ENCODE measurements at places on chromosomes 7 and 10.

- DNase-seq, result no peak
Measured at GRCh38 chr10:122157451-122157850, 113.6 kb upstream of the BTBD16 start.

DNA sequence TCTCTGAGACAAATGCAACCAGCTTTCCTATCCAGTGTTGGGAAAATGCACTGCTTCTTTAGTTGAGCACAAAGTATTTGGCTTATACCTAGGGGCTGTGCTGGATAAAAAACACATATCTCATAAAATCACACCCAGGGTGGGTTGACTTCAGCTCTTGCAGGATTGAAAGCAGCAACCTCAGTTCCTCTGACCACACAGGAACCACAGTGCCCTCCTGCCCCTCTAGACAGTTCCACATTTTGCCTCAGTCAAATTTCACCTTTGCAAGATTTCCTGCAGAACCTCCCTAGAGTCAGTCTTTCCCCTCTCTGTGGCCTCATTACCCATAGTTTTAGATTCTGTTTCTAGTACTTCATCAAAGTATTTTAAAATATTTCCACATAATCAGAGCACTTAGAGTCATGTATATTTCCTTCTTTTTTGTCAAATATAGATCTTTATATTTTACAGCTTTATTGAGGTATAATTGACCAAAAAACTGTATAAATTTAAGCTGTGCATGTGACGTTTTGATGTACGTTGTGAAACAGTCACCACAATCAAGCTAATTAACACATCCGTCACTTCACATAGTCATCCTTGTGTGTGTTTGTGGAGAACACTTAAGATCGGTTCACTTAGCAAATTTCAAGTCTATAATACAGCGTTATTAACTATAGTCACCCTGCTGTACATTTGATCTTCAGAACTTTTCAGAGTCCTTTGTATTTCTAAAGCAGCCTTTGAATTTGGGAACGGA is 37.0 kb upstream of the EGR2 start:
- no peak for DNase-seq

- DNase-seq, result no peak
Measured at GRCh38 chr7:55244006-55244745, 121.0 kb upstream of the LANCL2 start.

- no peak for DNase-seq
Measured at GRCh38 chr10:80513106-80513505, 24.6 kb upstream of the SH2D4B start.

DNA sequence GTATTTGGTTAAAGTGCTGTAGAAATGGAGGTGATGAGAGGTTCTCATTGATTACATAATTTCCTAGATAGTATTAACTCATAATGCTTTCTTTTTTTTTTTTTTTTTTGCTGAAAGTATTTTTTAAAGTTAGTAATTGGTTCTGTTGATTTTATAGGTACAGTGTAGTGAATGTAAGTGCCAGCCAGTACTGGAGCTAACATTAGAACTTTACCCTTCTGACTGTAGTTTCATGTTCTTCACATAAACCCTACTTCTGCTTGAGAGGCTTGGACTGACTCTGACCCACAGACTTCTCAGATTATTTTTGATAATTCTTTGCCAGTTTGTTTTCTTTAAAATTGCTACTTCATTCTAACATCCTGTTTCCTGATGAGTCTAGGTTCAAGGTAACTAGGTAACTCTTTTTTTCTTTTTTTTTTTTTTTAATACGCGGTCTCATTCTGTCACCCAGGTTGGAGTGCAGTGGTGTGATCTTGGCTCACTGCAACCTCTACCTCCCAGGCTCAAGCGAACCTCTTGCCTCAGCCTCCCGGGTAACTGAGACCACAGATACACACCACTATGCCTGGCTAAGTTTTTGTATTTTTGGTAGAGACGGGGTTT is 92.2 kb upstream of the OIT3 start:
- DNase-seq, result no peak

DNA sequence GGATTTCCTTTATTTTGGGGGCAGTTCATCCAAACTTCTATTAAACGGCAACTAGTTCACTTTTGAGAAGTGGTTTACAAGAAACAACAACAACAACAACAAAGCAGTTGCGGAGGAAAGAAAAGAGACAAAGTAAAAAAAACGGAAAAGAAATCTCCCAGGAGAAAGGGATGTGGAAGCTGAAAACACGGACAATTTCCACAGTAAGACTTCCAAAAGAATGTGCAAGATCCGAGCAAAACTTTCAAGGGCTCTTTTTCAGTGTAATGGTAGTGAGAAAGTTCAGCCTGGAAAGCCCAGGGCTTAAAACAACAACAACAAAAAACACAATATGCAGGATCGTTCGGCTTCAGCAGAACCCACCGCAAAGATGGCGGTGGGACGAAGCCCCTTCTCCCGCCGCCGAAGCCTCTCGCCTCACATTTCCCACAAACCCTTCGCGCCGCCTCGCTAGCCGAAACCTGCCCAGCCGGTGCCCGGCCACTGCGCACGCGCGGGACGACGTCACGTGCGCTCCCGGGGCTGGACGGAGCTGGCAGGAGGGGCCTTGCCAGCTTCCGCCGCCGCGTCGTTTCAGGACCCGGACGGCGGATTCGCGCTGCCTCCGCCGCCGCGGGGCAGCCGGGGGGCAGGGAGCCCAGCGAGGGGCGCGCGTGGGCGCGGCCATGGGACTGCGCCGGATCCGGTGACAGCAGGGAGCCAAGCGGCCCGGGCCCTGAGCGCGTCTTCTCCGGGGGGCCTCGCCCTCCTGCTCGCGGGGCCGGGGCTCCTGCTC is at the start of gene TNKS2:
TNKS2 (plus strand) TSS at position 553 of the 775 bp plus-strand sequence. CDS start 265 bp downstream, outside the sequence.
- DNase-seq, result peak; percentile 98

- no peak for DNase-seq
Measured at GRCh38 chr10:100655326-100655759, 90.0 kb upstream of the PAX2 start.

- DNase-seq, result no peak
Measured at GRCh38 chr7:157576415-157576814, 239.6 kb downstream of the DNAJB6 start.

DNA sequence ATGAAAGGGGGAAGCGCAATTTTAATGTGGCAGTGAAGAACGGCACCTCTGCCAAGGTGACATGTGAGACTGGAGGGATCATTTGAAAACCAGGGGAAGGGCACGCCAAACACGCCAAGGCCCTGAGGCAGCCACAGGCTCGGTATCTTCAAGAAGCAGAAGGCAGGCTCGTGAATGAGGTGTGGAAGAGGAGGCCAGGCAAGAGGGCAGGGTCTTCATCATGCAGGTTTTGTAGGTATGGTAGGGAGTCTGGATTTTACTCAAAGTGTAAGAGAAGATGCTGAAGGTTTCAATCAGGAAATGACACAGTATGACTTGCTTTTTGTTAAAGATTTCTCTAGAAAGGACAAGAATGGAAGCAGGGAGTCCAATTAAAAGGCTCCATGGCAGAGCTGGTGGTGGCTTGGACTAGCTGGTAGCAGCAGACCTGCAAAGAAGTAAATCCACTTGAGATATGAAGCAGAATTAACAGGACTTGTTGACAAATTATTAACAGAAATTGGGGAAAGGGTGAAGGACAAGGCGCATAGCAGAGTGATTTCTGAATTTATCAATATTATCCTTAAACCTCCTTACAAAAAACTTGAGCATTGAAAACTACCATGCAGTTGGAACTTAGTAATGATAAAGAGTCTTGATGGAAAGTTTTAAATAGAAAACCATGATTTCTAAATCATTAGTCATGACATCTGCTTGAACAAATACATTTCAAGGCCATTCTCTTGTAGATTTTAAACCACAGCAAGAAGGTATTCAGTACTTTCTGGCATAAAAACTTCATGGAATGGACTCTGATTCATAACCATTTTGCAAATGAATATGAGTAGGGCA is 70.4 kb downstream of the COA1 start:
- DNase-seq, result peak; percentile 32

- no peak for DNase-seq
Measured at GRCh38 chr7:66790196-66790595, 49.7 kb downstream of the RABGEF1 start.

DNA sequence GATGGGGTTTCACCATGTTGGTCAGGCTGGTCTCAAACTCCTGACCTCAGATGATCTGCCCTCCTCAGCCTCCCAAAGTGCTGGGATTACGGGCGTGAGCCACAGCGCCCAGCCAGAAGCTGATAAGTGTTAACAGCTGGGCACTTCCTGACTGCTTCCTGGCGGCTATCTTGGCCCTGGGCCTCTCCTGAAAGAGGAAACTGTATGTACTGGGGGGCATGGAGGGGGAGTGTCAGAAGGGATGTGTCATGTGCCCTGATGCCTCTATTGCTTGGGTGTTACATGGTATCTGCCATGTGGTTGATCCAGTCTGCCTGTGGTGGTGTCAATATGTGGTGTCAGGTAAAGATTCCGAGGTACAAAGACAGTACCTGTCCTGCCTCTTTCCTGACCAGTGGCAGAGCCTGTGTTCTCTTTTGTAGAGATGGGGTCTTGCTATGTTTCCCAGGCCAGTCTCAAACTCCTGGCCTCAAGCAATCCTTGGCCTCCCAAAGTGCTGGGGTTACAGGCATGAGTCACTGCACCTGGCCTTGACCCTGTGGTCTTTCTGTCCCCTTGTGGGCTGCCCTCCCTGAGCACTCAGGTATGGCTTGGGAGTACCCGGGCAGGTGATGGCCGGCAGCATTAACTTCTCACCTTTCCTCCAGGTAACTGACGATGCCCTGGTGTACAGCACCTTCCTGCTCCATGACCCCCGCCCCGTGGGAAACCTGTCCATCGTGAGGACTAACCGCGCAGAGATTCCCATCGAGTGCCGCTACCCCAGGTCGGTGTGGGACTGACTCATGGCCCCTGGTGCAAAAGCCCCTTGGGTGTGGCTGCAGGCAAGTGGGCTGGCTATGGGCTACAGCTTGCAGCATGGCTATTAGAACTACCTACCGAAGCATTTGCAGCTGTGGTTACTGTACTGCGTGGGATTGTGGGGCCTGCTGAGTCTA is 4.4 kb downstream of the ZP3 start:
- DNase-seq, result no peak

DNA sequence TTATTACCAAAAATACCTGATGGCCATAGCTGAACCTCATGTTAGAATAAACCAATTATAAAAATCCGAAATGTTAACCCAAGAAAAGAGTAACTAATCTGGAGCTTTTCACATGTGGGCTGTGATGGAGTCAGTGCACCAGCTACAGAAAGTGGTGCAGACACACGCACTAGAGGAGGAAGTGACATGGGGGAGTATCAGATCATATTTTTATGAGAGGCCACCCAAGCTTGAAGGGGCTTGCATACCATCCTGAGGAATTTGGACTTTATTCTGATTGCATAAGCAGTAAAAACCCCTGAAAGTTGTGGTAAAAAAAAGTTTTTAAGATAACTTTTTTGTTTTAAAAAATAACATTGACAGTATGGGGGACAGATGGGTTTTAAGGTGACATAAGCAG is 1148.5 kb upstream of the CELF2 start:
- DNase-seq, result no peak

DNA sequence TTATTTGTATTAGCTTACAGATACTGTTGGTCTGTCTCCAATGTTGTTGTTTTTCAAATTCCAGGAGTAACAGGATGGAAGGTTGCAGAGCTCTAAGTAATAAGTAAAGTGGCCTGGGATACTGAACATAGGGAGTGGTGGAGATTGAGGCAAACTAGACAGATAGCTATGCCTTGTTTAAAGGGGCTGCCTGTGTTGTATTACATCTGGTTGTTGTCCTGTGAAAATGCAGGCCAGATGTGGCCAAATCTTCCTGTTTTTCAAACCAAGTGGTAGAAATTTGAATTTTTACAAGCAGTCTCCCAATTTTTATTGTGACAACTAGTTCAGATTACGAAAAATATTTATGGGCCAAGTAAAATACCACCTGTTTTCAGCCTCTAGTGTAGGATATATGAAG is 33.5 kb downstream of the BICC1 start:
- DNase-seq, result no peak

GRCh38 chr10:71842422-71842821 is 8.6 kb downstream of the PSAP start:
- no peak for DNase-seq

DNA sequence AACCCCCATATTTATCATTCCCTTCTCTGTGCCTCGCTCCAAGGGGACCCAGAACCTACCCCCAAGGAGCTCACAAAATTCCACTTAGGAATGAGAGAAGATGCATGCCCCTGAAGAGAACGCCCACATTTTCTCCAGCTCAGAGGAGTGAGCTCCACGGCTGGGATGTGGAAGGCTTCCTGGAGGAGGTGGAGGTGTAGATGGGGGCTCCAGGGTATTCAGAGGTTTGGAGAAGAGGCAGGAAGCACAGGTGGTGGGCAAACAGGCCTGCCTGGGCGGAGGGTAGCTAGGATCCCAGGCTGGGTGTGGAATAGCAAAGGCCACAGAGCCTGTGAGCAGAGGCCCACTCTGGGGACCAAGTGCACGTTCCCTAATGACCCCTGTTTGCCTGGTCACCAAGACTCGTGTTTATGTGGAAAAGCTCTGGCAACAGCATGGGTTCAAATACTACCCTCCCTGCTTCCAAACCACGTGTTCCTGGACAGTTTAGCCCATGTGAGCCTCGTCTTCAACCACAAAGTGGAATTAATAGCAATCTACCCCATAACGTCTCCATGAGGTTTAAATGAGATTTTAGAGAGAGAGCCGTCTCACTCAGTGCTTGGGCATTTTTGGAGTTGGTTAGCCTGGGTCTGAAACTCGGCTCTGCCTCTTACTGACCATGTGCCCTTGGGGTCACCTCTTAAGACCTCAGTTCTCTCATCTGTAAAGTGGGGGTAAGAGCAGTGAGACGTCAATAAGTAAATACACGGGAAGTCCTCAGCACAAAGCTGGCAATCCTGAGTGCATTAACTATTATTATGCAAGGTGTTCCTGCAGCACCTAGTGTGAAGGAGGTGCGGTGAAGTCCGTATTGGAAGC is 24.7 kb downstream of the UNC5B start:
- DNase-seq, result no peak

- DNase-seq, result peak; percentile 22
Measured at GRCh38 chr7:136911344-136911743, 42.9 kb downstream of the CHRM2 start.

GRCh38 chr7:117118579-117119180 is 165.4 kb downstream of the ST7 start:
- DNase-seq, result no peak

GRCh38 chr10:77867124-77867719 is 59.3 kb downstream of the DLG5 start:
- no peak for DNase-seq

GRCh38 chr10:235915-236314 is 100.7 kb downstream of the ZMYND11 start:
- no peak for DNase-seq

- no peak for DNase-seq
Measured at GRCh38 chr10:30587522-30588031, 42.0 kb downstream of the LYZL2 start.

GRCh38 chr7:101081432-101081831 is 3.8 kb upstream of the TRIM56 start:
- no peak for DNase-seq

- no peak for DNase-seq
Measured at GRCh38 chr7:37435156-37435855, 13.4 kb downstream of the ELMO1 start.

GRCh38 chr7:149495785-149496641 is 1.6 kb downstream of the ZNF746 start:
- DNase-seq, result peak; percentile 46

DNA sequence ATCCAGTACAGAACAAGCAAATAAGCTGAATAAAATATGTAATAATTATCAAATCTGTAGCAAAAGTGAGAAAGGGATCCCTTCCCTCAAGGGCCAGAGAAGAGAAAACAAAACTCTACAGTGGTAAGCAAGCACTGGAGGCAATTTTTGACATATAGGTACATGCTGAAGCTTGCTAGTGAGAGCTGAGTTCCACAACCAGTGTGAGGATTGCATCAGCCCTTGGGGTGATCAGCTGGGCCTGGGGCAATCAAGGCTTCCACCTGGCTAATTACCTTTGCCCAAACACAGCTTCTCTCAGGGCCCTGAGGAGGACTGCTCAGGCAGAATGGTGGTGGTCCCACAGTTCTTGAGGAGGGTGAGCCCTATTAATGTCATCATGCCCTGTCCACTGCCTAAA is 134.4 kb upstream of the DLX6 start:
- DNase-seq, result no peak

All from AG08396 (cell line).